Gastroesophageal sphincter (tissue), 4 donors: ENCODE measurements at places on chromosomes 6 and 20. TPM values are rescaled to one million over a fixed set of nuclear protein-coding genes. Genes with fewer than 3 reads are reported as not detected.

DNA sequence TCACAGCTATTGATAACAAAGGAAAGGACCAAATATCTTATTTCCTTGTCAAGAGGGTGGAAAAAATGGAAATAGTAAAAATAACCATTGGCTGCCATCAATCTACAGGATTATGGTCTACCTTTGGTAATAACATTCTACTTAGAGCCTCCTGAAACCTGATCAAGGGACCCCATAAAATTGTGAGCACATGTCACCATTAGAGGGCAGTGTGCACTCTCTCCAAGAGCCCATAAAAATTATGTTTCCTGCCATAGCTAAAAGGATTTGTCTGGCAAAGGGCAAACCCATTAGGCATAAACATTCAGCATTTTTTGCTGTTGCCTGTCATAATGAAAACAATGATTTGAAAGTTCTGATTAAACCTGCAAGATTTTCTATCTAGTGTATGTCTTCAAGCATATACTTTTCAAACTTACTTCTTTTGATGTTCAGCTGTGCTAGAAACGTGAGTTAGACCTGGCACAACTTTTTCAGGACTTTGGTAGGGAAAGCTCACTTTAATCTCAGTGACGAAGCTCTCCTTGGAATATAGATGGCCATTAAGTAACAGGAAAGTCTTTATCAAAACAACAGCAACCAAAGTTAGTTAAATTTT is 120.7 kb upstream of the ZFP64 start:
- no peak for ATAC-seq

DNA sequence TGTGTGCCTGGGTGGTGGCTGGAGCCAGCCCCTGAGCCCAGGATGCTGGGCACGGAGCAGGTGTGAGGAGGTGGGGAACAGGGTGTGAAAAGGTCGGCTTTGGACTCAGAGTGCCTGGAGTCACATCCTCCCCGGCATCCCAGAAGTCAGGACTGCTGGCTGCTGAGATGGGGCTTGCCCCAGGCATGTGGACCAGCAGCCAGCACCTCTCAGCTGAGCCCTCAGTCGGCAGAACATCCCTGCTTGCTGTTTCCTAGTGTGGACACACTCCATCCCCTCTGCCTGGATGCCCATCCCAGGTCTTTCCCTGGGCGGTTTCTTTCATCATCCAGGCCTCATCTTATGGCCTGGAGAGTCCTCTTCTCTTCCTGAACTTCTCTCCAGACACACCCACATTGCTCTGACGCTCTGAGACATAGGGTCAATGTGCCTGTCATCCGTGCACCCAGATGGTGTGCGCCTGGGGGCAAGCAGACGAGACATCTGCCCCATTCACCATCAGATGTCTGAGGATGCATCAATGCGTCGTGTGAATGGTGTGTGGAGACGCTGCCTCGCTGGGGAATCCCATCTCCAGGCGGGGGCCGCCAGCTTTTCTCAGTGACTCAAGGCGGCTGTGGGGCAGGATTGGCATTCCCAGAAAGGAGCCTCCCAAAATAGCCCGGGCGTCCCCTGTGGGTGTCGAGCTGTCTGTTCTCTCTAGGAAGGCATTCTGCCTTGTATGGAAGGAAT is 104.2 kb downstream of the SYCP2 start:
- ATAC-seq = no peak

DNA sequence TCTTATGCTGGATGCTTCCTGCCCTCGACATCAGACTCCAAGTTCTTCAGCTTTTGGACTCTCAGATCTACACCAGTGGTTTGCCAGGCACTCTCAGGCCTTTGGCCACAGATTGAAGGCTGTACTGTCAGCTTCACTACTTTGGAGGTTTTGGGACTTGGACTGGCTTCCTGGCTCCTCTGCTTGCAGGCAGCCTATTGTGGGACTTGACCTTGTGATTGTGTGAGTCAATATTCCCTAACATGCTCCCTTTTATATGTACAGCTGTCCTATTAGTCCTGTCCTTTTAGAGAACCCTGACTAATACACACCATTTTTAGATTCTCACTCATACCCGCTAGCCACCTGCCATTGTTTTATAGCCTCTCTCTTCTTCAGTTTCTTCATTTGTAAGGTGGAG is 382.1 kb upstream of the TSHZ2 start:
- no peak for ATAC-seq

DNA sequence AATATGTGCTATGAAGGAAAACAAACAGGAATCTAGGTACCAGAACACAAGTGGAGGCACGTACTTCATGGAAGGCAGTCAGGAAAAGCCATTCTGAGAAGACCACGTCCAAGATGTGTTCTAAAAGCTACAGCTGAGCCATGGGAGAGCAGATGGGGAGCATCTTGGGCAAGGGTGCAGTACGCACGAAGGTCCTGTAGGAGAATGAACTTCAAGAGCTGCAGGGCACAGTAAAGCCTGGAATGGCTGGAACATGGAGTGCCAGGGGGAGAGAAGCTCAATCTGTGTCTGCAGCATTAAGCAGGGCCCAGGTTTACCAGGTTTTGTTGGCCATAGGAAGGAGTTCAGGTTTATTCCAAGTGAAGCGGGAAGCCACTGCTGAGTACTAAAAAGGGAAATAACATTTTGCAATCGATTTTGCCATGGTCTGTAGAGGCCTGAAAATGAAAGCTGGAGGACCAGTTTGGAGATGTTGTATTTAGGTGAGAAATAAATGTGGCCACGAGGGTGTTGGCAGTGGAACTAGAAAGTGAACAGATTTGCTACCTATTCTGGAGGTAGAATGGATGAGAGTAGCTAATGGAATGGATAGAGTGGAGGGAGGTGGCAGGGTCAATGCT is 29.9 kb downstream of the ADTRP start:
- no peak for ATAC-seq

GRCh38 chr6:78999737-79000136 is 78.3 kb downstream of the PHIP start:
- no peak for ATAC-seq

Gene ZNF165
- 0.77 TPM for total RNA-seq
